ENCODE measurements at places on chromosomes 3 and 15.

- DNase-seq = no peak
These were observed 60.3 kb upstream of the PSMD6 start for GRCh38 chr3:64083575-64083974.

- no peak for DNase-seq
These were observed 55.3 kb upstream of the P2RY1 start for GRCh38 chr3:152779653-152780052.

DNA sequence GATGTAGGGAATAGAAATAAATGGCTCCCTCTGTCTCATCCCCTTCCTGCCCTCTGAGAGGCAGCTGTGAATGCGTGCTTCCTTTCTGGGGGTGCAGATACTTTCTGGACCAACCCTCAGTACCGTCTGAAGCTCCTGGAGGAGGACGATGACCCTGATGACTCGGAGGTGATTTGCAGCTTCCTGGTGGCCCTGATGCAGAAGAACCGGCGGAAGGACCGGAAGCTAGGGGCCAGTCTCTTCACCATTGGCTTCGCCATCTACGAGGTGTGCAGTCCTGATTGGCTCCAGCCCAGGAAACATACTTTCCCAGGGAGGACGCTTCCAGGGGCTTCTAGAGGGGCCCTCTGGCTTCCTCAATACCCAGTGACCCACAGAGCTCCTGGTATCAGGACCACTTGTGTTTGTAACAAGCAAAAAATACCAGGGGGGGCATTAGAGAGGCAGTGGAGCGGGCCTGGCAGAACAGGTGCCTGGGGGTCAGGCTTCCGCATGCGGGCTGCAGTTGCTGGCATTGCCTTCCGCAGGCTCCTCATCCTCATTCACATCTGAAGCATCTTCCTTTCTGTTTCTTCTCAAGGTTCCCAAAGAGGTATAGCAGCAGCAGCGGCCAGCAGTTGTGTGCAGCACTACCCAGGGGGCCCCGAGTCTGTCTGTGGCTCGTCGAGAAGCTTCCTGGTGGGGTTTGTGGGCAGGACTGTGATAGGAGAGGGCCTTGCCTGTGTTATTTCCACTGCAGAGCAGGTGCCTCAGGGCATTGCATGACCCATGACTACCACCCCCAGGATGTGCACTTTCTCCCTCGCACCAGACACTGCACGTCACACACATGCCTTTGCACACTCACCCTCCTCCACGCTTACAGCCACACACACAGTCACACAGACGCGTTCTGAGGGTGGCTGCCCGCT is 42.5 kb downstream of the CAPN3 start:
- no peak for DNase-seq

DNA sequence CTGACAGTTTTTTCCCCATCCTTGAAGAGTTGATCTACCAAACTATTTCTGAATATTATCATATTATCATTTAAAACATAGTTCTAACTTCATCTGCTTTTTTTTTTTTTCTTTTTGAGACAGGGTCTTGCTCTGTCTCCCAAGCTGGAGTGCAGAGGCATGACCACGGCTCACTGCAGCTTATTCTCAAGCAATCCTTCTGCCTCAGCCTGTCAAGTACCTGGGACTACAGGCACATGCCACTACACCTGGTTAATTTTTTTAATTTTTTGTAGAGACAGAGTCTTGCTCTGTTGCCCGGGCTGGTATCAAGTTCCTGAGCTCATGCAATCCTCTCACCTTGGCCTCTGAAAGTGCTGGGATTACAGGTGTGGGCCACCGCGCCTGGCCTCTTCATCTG is 1.3 kb downstream of the EIF2AK4 start:
- DNase-seq = no peak

DNA sequence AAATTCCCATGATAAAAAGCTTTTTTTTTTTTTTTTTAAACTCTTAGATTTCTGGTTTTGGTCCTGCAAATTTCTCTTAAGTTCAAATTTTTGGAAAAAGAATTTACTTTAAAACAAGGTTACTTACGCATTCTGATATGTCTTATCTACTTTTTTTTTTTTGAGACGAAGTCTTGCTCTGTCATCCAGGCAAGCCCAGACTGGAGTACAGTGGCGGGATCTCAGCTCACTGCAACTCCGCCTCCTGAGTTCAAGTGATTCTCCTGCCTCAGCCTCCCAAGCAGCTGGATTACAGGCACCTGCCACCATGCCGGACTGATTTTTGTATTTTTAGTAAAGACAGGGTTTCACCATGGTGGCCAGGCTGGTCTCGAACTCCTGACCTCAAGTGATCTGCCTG is 83.2 kb downstream of the RASA2 start:
- DNase-seq = no peak

GRCh38 chr3:74592359-74592758 is 22.1 kb downstream of the CNTN3 start:
- DNase-seq = no peak

DNA sequence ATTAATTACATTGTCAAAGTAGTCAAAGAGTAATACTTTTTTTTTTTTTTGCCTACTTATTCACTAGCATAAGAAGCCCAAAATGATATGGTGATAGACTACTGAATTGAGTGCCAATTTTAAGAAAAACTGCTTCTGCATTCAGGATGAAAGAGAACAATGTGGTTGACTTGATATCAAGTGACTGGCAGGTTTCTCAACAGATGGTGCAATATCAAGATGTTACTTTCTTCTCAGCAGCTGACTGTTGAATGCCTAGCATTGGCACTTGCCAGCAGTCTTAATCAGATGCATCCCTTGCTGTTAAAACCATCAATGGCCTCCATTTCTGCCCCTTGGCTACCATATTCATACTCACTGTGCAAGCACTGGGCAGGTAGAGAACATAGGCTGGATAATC is 863.2 kb downstream of the GBE1 start:
- DNase-seq = no peak

- no peak for DNase-seq
These were observed 307.0 kb downstream of the ARPP21 start for GRCh38 chr3:35946121-35946853.

- DNase-seq = peak; percentile 15
These were observed 744 bp upstream of the ALDH1A2 start for GRCh38 chr15:58066042-58066867.

DNA sequence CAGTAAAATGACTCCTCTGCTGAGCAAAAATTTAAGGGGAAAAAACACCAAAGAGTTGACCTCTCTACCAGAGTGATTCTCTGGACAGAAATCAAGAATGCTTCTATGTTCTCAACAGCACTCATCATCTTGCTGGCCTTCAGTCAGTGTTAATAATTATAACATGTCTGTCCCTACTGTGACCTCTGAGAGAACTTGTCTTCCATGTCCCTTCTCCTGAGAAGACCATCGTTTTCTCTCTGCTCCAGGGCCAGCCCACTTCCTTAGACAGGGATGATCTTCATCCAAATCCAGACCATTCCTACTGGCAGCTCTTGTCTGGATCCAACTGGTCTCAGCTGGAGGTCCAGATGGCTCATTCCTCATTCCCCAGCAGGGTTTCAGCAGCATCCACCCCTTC is 139.0 kb upstream of the NECTIN3 start:
- no peak for DNase-seq

- DNase-seq = no peak
These were observed 3.1 kb downstream of the ANXA2 start for GRCh38 chr15:60394689-60395097.

DNA sequence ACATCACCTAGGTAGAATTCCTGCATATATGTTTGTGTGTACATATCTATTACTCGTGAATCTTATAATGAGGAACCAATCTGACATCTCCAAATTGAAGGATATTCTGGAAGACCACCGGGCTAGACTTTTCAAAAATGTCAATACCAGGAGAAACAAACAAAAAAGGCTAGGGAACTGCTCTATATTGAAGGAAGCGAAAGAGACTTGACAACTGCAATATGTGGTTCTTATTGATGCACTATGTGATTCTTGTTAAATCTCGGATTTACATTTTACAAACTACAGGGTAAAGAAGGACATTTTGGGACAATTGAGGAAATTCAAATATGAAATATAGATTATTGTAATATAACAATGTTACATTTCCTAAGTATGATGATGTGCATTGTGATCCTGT is 137.5 kb upstream of the CCDC54 start:
- no peak for DNase-seq

GRCh38 chr3:72462595-72463011 is 385.6 kb downstream of the SHQ1 start:
- DNase-seq = no peak

DNA sequence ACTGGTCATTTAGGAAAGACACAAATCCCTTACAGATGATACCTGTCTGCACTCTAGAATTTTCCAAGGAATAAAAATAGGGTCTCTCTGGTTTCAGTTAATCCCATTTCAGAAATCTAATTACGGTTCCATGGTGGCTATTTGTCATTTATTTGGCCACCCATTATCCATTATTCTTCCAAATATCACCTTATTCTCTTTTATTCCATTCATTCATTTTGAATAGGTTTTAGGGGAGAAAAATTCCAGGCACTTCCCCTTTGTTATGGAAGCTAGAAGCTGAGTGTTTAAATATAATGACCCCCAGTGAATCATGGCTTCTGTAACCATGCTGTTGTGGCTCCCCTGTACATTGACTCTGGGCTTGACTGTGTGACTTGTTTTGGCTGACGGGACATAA is 420.8 kb upstream of the DPH6 start:
- DNase-seq = no peak

GRCh38 chr15:75178938-75179745 is 22.5 kb upstream of the C15orf39 start:
- no peak for DNase-seq

DNA sequence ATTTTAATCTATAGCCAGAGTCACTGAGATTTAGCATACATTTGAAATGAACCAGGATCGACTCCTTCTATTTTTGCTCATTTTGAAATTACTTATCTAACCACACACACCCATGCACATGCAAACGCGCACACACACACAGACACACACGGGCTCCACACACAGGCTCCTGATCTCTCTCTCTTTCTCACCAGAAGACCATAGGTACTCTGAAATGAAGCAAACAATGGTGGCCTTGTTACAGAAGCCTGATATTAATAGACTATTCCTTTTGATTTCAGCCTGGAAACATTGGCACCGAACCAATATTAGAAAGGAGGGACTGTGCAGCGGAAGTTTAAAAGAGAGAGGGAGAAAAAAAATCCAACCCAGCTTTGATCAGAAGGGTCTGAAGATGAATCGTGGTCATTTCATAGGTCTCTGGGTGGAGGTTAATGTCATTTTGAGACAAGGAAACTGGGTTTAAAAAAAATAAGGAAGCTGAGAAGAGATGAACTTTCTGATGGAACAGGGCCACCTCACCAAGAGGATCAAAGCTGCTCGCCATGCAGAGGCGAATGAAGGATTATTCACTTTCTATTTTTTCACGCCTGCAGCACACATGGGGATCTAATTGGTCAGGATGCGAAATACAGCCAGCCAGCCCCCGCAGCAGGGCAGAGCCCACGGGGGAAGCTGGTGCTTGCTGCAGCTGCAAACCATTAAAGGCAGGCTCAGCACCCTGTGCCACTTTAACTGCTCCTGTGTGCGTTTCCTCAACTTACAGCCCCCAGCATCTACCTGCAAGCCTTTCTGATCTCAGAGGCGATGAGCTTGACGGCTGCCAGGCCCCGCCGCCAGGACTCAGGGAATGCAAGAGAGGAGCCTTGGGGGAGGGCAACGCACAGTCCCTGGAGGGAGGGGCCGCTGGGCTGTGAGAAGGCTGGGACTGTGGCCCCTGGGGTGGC is 88.8 kb downstream of the HES1 start:
- no peak for DNase-seq

DNA sequence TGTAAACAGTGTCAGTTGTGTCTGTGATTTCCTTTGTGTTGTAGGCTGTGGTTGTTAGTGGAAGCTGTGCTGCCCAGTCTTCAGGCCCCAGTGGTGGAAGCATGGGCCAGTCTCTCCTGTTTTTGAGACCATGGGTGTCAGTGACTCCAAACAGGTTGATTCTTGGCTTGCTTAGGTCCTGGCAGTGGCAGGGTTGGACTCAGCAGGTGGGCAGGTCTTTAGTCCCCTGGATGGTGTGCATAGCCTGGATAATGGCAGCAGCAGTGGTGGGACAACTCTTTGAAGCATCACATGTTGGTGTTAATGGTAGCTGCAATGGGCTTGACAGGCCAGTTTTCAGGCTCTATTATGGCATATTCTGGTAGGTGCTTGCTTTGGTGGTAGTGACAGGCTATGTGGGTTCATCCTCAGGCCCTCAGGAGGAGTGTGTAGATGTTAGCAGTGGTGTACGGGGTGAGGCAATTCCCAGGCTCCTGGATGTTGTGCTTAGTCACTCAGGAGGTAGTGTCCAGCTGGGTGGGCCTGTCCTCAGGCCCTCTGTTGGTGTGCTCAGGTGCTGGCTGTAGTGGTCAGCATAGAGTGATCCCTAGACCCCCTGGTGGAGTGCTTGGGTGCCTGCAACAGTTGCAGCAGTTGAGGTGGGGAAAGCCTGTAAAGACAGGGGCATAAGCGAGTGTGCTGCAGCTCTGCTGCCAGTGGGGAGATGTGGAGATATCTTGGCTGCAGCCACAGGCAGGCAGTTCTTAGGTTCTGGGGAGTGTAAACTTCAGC is 596.7 kb downstream of the PDCD6IP start:
- no peak for DNase-seq

DNA sequence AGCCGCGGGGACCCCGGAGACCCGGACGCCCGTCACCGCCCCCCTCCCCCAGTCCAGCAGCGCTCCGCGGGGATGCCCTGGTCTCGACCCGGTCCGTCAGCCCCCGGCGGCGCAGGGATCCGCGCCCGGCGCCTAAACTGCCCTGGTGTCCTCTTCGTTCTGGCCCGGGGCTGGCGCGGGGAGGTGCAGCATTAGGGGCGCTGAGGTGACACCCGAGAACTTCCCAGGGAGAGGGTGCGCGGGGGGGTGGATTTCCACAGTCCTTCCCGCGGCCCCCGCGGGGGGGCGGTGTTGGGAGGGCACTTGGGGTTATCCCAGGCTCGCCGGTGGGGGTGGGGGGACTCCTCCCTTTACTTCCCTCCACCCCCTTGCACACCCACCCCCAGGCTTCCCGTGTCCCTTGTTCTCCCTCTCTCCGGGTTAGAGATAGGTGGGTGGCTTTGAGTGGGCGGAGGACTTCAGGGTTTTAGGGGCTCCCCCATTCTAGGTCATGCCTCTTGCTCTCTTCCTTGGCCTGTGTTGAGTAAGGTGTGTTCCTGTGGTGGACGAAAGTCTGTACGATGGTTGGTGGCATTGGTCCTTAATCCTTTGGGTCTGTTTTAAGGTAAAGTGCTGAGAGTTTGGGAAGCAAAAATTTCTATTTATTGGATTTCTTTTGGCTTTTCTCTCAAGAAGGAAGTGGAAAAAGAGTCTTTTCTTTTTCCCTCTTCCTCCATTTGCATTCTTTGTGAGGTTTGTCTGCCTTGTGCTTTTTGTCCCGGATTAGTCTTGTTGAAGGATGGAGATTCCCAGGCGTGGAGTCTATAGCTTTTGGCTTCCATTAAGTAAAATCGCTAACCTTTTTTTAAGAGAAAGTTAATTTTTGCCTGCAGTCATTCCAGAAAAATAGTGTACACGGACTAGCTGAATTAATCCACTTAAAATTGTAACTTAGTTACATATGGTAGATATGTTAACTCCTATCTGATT is 811 bp downstream of the SKIL start:
- peak; percentile 74 for DNase-seq

- no peak for DNase-seq
These were observed 19.8 kb upstream of the STRIT1 start for GRCh38 chr3:155313300-155313699.

- DNase-seq = no peak
These were observed 230.9 kb downstream of the XXYLT1 start for GRCh38 chr3:195040094-195040493.

- no peak for DNase-seq
These were observed 134.1 kb downstream of the VPS8 start for GRCh38 chr3:184945886-184946625.
